ENCODE measurements at places on chromosomes 13 and 19.

DNA sequence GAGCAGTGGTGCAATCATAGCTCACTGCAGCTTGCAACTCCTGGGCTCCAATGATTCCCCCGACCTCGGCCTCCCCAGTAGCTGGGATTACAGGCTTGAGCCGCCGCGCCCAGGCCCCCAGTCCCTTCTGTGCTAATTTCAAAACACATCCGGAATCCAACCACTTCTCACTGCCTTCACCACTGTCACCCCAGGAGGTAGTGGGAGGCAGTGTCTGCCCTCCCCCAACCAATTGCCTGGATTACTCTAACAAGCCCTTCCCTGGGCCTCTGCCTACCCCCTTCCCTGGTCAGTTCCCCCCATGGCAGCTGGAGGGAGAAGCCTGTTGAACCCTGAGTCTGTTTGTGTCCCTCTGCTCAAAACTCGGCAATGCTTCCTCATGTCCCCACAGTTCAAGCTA is 2.3 kb downstream of the PRAM1 start:
- no peak for DNase-seq

DNA sequence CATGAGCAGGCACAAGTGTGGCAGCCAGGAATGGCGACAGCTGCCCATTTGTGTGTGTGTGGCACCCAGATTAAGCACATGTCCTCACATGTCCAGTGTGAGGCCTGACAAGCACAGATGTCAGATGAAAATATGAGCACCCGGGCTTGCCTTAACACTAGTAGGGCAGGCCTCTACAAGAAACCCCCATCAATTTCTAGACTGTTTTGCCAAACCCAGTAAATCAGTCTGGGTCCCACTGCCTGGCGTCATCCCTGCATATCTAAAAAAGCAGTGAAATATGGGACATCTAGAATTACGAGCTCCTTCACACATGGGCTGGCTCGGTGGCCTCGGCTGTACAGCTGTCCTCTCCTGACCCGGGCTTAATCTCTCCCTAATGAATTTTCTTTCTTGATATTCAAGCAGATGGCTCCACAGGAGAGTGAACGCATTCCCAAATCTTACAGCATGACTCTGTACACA is 432.7 kb downstream of the FOXO1 start:
- no peak for DNase-seq

DNA sequence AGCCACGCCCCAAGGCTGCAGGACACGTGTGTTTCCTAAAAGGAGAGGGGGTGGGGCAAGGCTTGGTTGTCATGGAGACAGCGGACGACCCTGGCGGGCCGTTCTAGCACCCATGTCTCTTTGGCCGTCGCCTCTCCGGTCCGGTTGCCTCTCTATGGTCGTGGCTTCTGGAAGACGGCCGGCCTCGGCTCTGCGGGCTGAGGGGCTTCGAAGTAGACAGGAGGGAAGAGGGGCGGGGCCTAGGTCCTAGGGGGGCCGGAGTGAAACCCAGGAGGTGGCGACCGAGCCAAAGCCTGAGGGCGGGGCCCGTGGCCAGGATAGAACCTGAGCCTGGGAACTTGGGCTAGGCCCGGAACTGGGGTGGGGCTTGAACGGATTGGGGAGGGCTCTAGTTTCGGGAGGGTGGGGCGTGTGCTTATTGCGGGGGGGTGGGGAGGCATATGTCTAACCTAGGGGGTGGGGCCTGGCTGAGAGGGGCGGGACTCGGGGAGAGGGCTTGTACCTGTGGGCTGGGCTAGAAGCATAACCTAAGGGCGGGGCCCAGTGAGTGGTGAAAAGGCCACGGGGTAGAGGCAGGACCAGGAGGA is 750 bp upstream of the SLC27A1 start:
- DNase-seq = peak; percentile 95

- no peak for DNase-seq
Observed at GRCh38 chr13:80341756-80342370, 937 bp upstream of the SPRY2 start.

DNA sequence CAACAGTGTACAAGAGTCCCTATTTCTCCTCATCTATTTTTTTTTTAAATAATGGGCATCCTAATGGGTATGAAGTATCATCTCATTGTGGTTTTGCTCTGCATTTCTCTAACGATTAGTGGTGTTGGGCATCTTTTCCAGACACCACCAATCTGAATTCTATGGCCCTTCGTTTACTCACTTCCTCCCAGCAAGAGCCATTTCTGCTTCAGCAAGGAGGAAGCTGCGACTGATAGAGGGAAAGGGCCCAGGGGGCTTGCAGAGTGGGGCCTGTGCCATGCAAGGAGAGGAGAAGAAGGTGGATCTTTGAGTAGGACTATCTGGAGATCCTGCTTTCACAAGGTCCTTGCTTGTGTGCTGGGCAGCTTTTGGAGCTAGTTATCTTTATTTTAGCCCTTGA is 58.0 kb downstream of the USPL1 start:
- no peak for DNase-seq

DNA sequence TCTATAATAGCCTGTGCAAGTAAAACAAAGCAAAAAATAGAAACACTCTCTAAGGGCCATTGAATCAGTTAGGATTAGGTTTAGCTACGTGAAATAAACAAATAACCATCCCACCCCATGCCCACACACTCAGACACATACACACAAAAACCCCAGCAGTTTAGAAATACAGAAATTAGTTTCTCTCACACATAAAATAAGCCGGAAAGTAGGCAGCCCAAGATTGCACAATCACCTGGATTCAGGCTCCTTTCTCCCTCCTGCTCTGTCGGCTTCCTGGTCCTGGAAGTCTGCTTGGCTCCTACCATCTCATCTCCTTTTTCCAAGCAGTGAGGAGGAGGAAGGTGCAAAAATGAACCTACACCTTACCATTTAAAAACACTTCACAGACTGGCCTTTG is 22.6 kb upstream of the USP12 start:
- DNase-seq = no peak

DNA sequence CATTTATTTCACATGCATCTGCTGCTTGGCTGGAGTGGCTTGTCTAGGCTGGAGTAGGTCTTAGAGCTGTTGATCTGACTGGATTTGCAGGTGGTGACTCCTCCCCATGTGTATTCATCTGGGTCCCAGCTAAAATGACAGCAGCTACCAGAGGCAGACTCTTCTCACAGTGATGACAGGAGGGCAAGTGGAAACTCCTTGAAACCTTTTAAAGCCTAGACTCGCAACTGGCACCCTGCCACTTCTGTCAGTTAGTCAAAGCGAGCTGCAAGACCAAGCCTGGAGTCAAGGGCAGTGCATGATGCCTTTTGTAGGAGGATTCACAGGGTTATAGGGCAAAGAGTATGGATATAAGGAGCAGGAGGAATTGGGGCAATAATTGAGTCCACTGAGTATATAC is 65.2 kb downstream of the TEX26 start:
- DNase-seq = no peak

DNA sequence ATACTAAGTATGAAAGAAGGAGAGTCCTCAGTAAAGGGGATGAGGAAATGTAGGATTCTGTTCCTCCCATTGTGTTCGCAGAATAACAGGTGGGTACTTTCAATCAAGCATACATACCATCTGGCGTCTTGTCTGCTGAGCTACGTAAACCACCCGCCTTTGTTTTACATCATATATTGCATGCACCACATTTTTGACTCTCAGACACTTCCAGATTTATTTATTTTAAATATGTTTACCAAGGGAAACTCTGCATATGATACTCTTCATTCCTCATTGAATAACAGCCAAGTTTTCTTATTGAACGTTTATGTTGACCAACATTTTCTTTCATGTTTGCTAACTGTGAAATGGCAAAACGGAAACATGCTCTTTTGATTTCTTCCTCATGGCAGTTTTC is 174.1 kb downstream of the FGF14 start:
- no peak for DNase-seq

GRCh38 chr13:45422731-45423292 is 4.6 kb upstream of the SLC25A30 start:
- no peak for DNase-seq

DNA sequence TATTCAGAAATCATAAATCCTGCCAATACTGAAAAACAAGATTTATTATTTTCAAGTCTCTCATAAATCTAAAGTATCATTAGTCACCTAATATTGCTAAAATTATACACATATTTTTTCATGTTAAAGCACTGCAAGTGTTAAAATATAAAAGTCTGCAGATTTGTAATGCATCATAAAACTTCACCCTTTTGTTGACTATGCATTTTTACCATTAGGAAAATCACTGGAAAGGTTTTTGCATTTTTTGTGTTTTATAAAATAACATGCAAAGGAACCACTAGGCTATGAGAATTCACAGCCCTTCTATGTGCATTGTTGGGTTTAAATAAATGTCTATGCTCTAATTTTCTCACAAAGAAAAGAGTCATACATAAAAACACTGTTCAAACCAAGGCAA is 407.3 kb downstream of the DACH1 start:
- DNase-seq = no peak

DNA sequence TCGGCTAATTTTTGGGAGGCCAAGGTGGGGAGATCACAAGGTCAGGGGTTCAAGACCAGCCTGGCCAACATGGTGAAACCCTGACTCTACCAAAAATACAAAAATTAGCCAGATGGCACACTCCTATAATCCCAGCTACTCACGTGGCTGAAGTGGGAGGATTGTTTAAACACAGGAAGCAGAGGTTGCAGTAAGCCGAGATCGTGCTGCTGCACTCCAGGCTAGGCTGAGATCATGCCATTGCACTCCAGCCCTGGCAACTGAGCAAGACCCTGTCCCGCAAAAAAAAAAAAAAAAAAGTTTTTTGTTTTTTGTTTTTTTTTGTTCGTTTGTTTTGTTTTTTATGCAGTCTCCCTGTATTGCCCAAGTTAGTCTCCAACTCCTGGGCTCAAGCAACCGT is 21.2 kb downstream of the MAST1 start:
- no peak for DNase-seq

- peak; percentile 30 for DNase-seq
Observed at GRCh38 chr13:26062853-26063444, 11.1 kb upstream of the SHISA2 start.

DNA sequence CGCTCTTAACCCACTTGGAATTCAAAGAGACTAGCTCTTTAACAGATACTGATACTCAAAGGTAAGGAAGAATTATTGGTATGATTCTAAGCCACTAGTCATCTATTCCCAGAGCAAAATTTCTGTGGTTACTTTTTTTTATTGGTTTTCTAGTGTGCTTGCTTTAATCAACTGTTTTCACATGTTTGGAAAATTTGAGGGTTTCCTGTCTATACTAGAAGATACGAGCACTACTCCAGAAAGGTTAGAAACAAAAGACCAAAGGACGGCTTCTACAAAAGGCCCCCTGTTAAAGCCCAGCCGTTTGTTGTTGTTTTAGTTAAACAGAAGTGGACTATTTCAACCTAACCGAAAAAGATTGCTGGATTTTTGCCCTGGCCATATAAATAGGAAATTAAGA is 18.5 kb upstream of the LPAR6 start:
- no peak for DNase-seq

GRCh38 chr19:45186509-45187334 is 8.1 kb downstream of the BLOC1S3 start:
- DNase-seq = no peak

GRCh38 chr13:25329706-25330105 is 28.3 kb downstream of the NUP58 start:
- no peak for DNase-seq

Measured in activated CD4-positive, alpha-beta memory T cell treated with anti-CD3 and anti-CD28 coated beads, Interleukin-2, amount 10 ng/mL, durations not matched to agents 7 days and 5 days (primary cell).